Glutamatergic neuron (in vitro differentiated cells): ENCODE measurements at places on chromosomes 6 and 20. TPM values are rescaled to one million over a fixed set of nuclear protein-coding genes. Genes with fewer than 3 reads are reported as not detected.

DNA sequence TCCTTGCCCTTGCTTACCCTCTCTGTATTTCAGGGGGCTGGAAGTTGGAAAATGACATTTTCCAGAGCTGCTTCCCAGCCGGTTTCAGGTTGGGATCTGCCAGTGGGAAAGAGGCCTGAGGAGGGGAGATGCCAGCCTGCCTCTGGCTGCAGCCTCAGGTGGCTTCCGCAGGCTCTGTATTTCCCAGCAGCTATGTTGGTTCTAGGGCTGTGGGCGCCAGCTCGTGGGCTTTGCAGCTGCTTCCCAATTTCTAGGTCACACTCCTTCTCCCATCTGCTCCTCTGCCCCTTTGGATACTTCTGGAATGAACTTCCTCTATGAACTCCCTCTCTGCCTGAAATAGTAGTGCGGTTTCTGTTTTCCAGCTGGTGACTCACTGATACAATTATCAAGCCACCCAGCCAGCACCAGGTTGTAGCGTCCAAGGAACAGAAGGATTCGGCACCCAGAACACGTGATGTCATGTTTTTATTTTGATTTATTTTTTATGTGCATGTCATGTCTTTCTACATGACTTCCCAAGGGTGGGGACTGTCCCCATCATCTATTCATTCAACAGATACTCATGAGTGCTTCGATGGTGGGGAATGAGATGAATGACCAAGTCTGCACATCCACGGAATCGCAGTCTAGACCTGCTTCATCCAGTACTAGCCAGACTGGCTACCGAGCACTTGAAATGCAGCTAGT, 38.0 kb downstream of the TGM2 start:
- DNase-seq = no peak

DNA sequence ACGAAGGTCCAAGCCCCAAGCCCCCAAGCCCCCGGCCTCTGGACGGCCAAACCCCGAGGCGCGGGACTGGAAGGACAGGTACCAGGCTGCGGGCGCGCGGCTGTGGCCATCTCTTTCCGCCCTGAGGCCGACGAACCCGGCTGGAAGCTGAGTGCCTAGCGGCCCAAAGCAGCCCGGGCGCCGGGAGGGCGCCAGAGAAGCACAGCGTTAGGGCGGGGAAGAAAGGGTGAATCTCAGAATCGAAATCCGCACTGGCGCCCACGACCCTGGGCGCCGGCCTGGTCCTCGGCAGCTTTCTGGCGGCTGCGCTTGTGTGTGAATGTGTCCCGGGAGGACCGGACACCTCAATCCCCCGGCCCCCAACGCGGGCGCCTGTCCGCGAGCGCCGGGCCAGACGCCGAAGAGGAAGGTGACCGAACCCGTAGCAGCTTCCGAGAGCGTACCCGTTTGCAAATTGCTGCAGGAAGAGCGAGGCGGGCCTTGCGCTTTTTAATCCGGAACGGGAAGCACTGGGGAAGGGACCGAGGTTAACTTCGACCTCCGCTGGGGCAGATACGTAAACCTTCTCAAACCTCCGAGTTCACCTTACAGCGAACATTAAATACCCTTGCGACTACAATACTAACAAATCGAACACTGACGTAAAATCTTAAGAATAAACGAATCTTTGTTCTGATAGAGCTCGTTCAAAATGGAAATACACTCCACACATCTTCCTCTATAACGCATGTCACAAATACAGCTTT, 2.9 kb downstream of the NRN1 start:
- DNase-seq = peak; percentile 58

- DNase-seq = no peak
Observed at GRCh38 chr6:141346535-141346934, 786.2 kb upstream of the GJE1 start.

GRCh38 chr6:111576291-111576690, 29.4 kb downstream of the TRAF3IP2 start:
- no peak for DNase-seq

DNA sequence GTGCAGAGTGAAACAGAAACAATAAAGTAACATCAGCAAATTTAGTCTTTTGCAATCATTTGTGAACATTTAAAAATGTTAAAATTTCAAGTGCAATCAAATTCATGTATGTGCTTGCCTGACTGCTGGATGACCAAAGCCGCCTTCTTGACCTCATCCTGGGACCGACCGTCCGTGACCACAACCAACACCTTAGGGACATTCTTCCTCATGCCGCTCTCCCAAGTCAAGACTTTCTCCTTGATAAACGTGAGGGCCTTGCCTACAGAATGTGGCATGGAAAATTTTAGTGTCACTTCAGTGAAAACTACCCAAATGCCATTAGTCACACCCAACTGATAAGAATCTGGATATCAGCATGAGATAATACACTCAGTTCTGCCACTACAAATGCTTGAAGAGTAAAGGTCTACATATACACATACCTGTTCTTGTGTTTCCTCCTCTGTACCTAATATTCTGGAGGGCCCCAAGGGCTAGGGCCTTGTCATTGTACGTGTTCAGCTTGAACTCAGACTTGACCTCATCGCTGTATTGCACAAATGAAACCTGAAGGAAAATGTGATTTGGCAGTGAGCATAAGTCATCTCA, 86.8 kb downstream of the COL12A1 start:
- no peak for DNase-seq

DNA sequence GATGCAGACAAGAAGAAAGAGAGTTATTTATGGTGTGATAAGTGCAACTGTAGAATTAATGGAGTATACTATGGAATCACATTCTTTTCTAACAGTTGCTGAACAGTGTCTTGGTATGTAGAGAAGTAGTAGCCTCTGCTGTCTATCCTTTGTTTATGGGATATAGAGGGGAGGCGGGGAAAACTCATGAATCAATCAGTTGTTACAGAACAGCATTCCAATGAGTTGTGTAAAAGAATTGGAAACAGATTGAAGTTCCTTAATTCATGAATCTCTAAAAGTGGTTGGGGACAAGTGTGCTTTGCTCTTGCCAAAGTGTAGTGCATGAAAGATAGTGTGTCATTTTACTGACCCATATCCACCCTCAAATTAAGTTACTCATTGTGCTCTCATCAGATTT, 77.7 kb downstream of the FLRT3 start:
- no peak for DNase-seq

DNA sequence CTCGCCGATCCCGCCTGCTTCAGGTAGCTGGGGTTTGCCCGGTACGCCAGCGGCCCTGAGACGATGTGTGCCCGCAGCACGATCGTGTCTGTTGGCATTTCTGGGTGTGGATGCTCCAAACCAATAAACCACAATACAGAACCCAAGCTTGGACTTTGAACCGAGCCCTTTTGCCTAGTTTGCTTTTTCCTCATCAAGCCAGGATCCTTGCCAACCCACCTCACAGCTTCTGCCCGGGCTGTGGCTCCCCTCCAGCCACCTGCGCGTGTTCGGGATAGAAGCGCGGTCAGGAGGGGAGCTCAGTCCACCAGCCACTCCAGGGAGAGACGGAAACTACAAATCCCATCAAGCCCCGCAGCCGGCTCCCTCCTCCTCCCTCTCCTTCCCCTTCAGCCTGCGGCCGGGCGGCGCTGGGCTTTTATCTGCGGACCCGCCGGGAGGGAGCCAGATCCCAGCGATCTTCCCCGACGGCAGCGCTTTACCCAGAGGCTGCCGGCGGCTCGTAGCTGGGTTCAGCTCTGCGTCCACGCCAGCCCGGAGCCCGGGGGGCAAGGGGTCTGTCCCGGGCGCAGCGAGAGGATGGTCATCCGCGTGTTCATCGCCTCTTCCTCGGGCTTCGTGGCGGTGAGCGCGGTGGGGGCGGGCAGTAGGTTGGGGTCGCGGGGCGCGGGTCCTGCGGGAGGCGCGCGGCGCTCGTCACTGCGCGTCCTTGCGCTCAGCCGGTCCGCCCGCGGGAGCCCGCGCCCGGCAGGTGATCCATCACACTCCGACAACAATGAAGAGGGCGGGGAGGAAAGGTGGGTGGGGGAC, at the start of gene SH3BGRL2:
TSS of gene SH3BGRL2 (plus strand) at position 447 of the 810 bp plus-strand sequence. CDS start at position 580, 133 bp downstream.
- DNase-seq = peak; percentile 92

- DNase-seq = no peak
Observed at GRCh38 chr20:17612992-17613327, 43.1 kb downstream of the DSTN start.

DNA sequence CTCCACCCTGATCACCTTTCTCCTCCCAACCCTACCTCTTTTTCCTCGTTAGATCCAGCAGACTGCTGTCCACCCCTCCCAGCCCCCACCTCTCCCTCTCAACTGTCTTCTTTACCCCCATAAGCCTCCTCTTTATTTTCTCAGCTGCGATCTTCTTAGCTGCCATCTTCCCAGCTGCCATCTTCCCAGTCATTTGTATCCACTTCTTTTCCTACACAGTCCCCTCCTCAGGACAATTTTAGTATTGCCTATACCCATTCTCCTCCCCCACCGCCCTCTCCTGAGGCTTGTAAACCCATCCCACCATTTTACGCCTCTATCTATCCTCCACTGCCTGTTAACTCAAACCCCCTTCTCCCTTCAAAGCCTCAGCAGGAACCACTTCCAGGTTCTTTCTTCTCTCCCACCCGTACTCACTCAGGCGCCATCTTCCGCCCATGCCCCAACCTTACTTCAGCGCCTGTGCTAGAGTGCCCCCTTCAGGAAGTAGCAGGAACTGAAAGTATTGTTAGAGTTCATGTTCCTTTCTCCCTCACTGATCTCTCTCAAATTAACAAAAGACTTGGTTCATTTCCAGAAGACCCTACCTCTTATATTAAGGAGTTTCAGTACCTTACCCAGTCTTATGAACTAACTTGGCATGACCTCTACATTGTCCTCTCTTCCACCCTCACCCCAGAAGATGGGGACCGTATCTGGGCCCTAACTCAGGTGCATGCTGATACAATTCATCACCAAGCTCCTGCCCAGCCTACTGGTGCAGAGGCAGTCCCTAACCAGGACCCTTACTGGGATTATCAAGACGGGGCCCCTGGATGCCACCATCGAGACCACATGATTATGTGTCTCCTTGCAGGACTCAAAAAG, 236.0 kb downstream of the ADGRG6 start:
- DNase-seq = no peak

- no peak for DNase-seq
Observed at GRCh38 chr20:11445891-11446290, 471.8 kb upstream of the BTBD3 start.

GRCh38 chr20:4925842-4926530, 75.3 kb downstream of the SLC23A2 start:
- DNase-seq = no peak

DNA sequence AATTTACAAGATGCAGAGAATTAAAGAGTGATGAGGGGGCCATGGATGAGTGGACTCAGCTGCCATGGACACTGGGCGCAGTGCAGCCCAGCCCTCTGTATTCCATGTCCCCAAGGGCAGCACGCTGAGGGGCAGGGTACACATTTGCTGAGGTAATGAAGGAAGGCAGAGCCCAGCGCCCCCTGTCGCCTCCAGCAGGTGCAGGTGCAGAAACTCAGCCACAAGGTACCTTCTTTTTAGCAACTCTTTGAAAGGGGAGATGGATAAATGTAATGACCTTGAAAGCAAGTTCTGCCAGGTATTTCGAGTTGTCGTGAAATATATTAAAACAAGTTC, 7.1 kb downstream of the CD93 start:
- DNase-seq = peak; percentile 79

- no peak for DNase-seq
Observed at GRCh38 chr6:96227135-96227534, 211.4 kb downstream of the FUT9 start.

DNA sequence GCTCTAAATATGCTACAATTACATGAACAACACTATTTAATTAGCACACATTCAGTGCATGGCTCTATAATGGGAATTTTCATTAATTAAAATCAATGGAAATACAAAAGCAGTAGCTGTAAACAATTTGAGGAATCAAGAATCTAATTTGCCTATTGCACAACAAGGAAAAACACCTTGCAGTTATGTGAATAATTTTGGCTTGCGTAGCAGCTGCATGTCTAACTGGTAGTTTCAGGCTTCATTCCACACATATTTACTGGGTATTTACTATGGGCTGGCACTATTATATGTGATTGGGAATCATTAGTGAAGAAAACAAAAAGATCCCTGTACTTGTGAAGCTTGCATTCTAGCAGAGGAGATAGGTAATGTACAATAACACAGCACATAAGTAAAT, 26.4 kb downstream of the KIF6 start:
- no peak for DNase-seq

- no peak for DNase-seq
Observed at GRCh38 chr6:19605624-19606023, 231.5 kb upstream of the ID4 start.

- DNase-seq = no peak
Observed at GRCh38 chr6:106788761-106789160, 159.4 kb downstream of the QRSL1 start.

GRCh38 chr6:100504786-100505737, 40.3 kb upstream of the SIM1 start:
- no peak for DNase-seq

- DNase-seq = no peak
Observed at GRCh38 chr6:122143813-122144601, 255.4 kb upstream of the HSF2 start.

DNA sequence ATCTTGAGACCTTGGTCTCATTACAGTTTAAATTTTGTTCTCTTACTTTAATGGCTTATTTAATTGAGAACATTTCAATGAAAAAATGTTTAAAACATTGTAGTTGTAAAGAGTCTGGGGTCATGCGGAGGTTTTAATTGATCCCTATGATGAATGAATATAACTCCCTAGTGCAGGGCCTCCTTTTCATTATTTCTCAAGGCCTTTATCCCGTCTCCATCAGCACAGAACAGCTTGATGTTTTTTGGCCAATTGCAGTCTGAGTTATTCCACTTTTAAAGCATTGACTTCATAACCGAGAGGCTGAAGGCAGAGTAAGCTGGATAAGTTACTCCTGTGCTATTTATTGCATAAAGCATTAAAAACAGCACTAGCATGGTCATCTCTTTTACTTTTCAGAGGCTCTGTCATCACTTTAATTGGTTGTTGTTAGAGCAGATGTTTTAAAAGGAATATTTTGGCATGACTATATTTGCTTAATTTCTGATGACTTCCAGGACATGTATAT, 83.4 kb downstream of the DTD1 start:
- DNase-seq = no peak

Gene BIRC7
- not detected for total RNA-seq

Gene TRIM10
- not detected for total RNA-seq

Gene TMEM200A
- 25.4 TPM for total RNA-seq

Gene KHDC1
- 5.8 TPM for total RNA-seq

Gene SLC22A2
- total RNA-seq = not detected

Gene ZNF311
- total RNA-seq = 5.1 TPM

Gene BTNL2
- not detected for total RNA-seq

Gene RPS6KA2
- 109 TPM for total RNA-seq

Gene WFDC12
- total RNA-seq = not detected

Gene PMEPA1
- 14.4 TPM for total RNA-seq

Gene NEDD9
- total RNA-seq = 0.71 TPM

Gene LZTS3
- total RNA-seq = 56.8 TPM

Gene HLA-G
- total RNA-seq = not detected

Gene CD93
- not detected for total RNA-seq

Gene TAF11
- 48.5 TPM for total RNA-seq
